ENCODE measurements at places on chromosomes 3 and 15. TPM values are rescaled to one million over a fixed set of nuclear protein-coding genes. Genes with fewer than 3 reads are reported as not detected.

The SCN5A gene
- total RNA-seq: 0.58 TPM

The CD200R1 gene
- total RNA-seq: 1.9 TPM

GRCh38 chr3:66625505-66626216 lies 124.8 kb upstream of the LRIG1 start:
- DNase-seq: no peak

DNA sequence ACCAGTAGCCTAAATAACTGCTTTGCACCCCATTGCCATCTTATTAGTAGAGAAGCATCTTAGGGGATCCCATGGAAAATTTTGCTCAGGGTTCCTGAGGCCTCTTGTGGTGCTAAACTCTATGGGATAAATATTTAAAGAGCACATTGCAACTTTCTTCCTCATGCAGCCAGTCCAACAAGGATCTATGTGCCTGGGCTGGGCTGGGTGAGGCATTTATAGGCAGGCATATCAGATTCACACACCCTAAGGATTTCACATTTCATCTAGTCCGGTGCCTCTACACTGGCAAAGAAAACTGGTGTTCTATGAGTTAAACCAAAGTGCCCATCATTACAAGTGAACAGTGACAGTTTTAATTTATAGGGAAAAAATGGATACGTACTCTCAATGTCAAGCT lies 512.3 kb downstream of the EDEM1 start:
- DNase-seq: no peak

GRCh38 chr15:47737477-47737876 lies 20.2 kb downstream of the SEMA6D start:
- DNase-seq: no peak

The AMT gene
- total RNA-seq: 9.0 TPM

- no peak for DNase-seq
Observed at GRCh38 chr3:107562969-107563529, 40.3 kb downstream of the BBX start.

The PPARG gene
- total RNA-seq: 80.7 TPM

- no peak for DNase-seq
Observed at GRCh38 chr3:45954306-45954705, 11.0 kb downstream of the CXCR6 start.

DNA sequence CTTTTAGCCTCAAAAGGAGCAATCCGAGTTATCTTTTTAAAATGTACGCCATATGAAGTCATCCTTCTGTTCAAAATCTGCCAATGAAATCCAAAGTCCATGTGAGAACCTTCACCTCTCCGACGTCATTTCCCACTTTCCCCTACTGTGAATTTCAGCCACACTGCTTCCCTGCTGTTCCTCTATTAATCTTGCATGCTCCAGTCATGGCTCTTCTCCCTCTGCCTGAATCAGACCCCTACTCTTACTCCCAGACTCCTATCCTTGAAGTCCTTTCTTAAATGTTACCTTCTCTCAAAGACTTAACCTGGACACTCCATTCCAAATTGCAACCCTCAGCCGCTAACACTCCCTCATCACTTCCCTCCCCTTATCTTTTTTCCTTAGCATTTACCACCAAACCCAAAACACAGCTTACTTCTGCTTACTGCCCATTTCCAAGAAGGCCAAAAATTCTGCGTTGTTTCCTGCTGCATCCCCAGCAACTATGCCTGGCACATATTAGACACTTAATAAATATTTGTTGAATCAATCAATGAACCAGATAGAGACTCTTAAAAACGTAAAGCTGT lies 1.2 kb downstream of the NKIRAS1 start:
- DNase-seq: no peak

DNA sequence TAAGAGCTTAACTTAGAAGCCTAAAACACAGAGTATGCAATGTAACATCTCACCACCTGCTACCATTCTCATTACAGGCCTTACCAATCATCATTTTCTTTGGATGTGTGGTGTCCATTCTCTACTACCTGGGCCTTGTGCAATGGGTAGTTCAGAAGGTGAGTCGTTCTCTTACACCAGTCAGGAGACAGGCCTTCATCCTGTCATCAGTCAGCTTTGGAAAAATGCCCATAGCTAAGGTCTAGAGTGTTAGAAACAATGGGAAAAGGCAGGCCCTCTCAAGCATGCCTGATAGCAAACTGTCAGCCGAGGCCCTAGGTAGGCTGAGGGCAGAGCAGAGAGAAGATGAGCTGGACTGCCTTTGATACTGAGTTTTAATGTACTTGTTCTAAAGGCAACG lies 13.5 kb downstream of the SLC28A2 start:
- DNase-seq: no peak

GRCh38 chr3:164498917-164499316 lies 579.4 kb downstream of the SI start:
- DNase-seq: no peak

DNA sequence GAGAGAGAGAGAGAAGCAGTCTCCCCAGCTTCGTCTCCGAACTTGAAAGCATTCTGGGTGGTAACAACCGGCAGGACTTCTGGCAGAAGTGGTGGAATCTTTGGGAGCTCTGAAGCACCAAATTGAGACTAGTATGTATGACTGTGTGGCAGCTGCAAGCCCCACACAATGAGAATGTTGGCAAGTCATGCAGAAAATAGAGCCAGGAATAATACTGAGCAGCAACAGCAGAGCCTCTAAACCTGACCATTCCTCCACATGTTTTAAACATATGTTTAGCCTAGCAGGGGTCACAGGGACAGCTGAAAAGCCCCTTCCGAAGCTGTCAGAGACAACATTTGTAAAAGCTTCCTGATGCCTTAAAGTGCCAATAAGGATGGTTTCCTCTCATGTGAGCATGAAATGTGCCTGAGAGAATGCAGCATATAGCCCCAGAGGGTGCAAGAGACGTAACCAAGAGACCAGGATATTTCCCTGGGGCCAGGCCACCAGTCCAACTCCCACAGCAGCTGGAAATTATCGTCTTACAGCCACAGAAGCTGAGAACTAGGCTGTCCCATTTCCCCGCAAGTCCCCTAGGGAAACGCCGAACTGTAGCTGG lies 178.6 kb upstream of the CCDC54 start:
- DNase-seq: no peak

DNA sequence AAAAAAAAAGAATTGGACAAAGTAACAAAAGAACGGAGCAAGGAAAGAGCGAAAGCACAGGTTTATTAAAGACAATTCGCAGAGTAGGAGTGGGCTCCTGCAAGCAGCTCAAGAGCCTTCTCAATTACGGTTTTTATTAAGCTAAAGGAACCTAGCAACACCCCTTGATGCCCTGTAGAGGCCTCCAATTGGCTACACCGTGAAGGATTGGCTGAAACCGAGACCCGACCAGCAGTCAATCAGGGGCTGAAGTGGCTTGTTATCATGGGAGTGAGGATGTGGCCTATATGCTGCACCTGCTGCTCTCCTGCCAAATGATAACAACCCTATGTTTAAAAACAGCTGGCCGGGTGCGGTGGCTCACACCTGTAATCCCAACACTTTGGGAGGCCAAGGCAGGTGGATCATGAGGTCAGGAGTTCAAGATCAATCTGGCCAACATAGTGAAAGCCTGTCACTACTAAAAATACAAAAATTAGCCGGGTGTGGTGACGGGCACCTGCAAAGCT lies 20.4 kb upstream of the AP3B2 start:
- no peak for DNase-seq

The TLNRD1 gene
- 27.8 TPM for total RNA-seq

The STRA6 gene
- not detected for total RNA-seq

DNA sequence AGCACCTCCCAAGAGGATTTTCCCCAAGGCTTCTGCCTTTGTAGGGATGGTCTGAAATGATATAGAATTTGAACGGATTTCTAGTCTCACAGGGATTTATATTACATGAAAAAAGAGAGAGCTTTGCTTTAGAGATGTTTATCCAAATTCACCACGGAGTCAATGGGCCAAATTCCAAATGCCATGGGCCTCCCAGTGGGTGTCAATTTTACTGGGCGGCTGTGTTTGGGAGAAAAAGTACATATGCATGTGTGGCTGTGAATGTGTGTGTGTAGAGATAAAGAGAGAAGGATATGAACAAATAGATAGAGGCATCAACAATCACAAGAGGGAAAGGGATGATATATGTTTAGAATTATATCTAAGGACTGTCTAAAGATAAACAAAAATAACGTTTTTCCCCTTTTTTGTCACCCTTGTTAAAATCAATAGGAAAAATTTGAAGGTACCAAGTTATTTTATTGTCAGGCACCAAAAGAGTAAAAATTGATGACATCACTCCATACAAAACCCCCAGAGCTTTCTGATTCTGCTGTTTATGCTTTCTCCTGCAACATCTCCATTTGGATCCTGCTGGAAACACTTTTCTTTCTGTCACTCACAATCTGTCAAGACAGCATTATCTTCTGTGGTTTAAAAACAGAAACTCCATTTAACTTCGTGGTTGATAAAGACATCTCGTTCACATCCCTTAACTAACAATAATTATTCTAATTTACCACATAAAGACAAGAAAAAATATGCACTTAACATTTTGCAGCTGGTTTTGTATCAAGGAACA lies 160.7 kb downstream of the FHIT start:
- DNase-seq: no peak

- DNase-seq: no peak
Observed at GRCh38 chr3:129888771-129889170, 4.7 kb downstream of the TMCC1 start.

DNA sequence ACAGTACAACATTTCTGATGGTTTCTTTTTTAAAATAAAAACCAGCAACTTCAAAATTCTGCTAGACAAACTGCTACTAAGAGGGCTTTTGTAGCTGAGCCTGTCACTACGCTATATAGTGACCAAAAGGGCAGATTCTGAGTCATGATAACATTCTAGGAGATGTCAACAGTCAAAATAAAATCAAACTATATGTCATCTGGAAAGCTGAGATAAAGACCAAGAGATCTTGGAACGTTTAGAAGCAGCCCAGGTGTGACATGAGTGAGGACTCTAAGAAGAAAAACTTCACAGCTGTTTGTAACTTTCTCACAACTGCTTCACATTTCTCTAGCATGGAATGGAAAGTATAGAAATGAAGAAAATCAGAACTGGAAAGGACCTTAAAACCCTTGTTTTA lies 84.6 kb downstream of the FILIP1L start:
- DNase-seq: no peak

DNA sequence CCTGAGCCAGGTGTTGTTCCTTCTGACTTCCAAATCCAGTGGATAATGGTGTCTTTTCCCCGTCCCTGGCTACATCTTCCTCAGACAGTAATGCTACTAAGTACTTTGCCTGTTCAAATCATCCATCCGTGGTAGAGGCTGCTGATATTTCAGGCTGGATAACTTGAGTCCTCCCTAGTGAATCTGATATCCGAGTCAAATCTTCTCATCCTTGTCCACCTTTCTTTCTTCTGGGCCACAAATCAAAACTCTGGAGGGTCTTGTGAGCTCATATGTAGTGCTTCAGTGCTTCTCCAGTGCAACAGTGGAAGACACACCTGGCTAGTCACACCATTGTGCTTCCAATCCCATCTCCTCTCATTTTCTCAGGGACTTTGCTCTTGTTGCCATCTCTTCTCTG lies 11.2 kb downstream of the SH3GL3 start:
- DNase-seq: no peak

DNA sequence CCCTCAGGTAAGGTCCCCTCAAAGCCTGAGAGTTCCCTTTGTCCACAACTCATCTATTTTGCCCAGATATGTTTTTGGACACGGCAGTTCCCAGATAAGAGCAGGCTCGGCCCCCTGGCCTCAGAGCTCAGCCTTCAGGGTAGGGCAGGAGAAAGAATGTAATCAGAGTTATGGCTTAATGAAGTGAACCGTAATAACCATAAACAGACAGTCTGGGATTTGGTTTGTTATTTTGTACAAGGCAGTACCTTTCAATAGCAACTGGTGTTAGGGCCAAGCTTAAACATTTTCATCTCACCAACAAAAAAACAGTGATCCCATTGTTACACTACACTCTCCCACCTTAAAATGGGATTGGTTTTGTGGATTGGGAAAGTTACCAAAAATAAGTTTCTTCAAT lies 12.2 kb upstream of the ALDH1A3 start:
- no peak for DNase-seq

- DNase-seq: no peak
Observed at GRCh38 chr3:106305127-106305526, 436.3 kb upstream of the CBLB start.

- DNase-seq: no peak
Observed at GRCh38 chr3:23189187-23189586, 13.9 kb upstream of the UBE2E2 start.

Data from upper lobe of right lung (tissue), 1 donor.